ENCODE measurements at places on chromosomes 2 and 18.

- DNase-seq, result no peak
These were observed 1048.8 kb downstream of the DPP10 start for GRCh38 chr2:115491186-115491793.

DNA sequence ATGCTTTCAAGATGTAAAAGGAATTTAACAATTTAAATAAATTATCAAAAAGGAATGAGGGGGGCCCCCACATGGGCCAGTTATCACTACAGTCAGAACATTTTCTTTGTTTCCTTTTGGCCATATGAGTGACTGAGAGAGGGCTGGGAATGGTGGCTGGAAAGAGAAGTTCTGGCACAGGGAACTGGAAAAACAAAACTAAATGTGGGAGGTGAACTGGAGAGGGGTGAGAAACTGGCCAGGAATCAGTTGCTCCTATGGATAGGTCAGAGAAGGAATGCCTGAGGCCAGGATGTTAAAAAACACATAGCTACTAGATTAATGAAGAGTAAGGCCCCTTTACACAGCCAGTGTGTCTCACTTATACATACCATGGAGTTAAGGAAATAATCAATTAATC is 121.0 kb downstream of the RBMS1 start:
- DNase-seq, result no peak

GRCh38 chr2:18891600-18892345 is 302.4 kb upstream of the NT5C1B start:
- DNase-seq, result no peak

DNA sequence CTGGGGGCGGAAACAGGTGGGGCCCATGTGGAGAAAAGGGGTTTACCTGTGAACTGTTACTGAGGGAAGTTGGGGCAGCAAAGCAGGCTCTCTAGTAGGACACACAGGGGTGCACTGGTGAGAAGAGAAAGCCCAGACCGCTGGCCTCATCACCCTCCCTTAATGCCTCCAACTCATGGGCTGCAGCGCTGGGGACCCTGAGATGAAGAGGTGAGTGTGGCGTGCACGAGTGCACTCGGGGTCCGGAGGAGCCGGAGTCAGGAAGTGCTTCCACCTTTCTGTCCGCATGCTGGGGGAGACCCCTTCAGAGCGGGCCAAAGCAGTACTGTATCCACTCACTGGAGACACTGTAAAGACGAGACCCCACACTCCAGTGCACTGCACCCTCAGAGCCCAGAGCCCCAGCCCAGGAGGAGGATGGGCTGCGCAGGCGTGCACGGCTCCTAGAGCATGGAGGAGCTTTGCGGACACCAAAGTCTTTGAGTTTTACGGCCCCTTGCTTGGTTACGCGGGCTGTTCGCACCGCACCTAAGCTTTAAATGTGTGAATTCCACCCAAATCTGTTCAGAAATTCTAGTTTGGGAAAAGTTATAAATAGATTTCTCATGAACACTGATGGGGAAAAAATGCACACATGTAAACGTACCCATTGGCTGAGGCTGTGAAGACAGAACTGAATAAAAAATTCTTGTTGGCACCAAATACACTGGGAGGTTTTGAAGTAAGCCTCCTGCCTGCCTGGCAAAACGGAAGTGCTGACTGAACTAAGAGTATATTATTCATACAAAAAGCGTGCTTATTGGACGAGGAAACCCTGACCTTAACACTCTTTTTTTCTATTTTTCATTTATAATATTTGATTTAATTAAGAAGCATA is 45.4 kb upstream of the PPP4R1 start:
- no peak for DNase-seq

- no peak for DNase-seq
These were observed 331.9 kb downstream of the NUP35 start for GRCh38 chr2:183456177-183456576.

- DNase-seq, result no peak
These were observed 97.2 kb downstream of the CAPN13 start for GRCh38 chr2:30710016-30710415.

GRCh38 chr18:62425465-62426190 is 97.2 kb upstream of the ZCCHC2 start:
- peak; percentile 68 for DNase-seq

GRCh38 chr18:27366151-27366550 is 181.0 kb upstream of the CHST9 start:
- no peak for DNase-seq

DNA sequence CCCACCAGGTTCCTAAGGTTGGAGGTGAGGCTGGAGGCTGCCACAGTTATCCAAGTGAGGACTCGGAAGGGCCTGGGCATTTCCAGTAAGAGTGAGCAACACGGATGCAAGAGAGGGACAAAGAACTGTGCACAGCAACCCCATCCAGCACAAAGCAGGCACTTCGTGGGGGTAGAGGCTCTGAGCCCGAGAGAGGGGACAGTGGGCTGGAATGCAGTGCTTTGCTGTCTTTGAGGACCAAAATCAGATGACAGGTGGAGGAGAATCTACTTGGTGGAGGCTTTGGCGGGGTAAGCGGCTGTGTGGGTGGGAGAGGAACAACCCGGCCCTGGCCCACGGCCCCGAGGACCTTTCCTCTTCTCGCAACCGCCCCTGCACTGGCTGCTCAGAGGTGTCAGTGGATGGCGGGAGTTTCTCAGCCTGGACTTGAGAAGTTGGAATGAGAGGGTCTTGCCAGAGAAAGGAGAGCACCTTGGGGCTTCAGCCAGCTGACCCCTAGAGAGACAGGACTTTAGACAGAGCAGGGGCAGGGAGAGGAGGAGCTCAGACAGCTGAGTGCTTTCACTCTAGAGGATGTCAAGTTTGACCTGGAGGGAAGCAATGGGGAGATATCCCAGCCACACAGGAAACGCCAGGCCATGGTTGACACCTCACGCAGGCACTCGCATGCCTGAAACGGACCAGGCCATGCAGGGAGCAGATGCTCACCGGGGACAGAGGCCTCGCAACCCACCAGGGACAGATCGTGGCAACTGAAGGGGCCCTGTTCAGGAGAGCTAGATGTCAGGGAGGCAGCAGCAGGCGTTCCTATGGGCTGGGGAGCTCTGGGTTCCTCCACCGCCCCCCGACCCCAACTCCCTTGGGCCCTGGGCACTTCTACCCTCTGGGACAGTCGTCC is 11.6 kb downstream of the RAMP1 start:
- no peak for DNase-seq

- DNase-seq, result no peak
These were observed 218.6 kb downstream of the KLHL29 start for GRCh38 chr2:23603581-23603980.

DNA sequence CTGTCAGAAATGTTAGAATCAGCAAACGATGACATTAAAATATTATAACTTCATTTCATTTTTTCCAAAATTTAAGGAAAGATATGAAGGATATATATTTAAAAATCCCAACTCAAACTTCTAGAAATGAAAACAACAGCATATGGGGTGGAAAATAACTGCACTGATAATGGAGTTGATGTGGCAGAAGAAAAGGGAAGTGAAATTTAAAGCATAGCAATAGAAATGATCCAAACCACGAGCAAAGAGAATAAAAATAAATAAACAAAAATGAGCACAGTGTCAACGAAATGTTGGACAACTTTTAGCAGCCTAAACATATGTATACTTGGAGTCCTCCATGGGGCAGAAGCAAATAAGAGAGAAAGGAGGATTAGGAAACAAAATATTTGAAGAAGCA is 280.2 kb downstream of the KCNJ3 start:
- no peak for DNase-seq

- DNase-seq, result no peak
These were observed 17.3 kb downstream of the OTOF start for GRCh38 chr2:26460613-26461031.

- DNase-seq, result no peak
These were observed 90.7 kb upstream of the GCFC2 start for GRCh38 chr2:75801234-75801982.

- DNase-seq, result no peak
These were observed 22.2 kb downstream of the ATAD2B start for GRCh38 chr2:23904692-23905091.

GRCh38 chr2:32553829-32554432 is 73.9 kb upstream of the TTC27 start:
- DNase-seq, result no peak

- DNase-seq, result no peak
These were observed 228.2 kb downstream of the DOK6 start for GRCh38 chr18:69628774-69629359.

DNA sequence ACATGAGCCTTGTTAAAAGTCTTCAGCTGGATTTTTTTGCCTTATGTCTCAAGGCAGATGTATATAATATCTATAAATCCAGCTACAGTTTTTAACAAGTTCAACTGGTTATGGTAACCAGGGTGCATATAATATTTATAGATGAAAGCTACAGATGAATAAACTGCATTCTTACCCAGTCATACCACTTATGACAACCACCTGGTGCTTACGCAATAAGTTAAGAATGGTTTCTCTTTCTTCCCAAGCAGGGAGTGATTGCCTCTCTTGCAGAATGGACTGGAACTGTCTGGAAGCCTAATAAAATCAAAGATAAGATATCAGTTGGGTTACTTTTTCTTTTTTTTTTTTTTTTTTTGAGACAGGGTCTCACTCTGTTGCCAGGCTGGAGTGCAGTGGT is 19.6 kb downstream of the DHX57 start:
- DNase-seq, result no peak

DNA sequence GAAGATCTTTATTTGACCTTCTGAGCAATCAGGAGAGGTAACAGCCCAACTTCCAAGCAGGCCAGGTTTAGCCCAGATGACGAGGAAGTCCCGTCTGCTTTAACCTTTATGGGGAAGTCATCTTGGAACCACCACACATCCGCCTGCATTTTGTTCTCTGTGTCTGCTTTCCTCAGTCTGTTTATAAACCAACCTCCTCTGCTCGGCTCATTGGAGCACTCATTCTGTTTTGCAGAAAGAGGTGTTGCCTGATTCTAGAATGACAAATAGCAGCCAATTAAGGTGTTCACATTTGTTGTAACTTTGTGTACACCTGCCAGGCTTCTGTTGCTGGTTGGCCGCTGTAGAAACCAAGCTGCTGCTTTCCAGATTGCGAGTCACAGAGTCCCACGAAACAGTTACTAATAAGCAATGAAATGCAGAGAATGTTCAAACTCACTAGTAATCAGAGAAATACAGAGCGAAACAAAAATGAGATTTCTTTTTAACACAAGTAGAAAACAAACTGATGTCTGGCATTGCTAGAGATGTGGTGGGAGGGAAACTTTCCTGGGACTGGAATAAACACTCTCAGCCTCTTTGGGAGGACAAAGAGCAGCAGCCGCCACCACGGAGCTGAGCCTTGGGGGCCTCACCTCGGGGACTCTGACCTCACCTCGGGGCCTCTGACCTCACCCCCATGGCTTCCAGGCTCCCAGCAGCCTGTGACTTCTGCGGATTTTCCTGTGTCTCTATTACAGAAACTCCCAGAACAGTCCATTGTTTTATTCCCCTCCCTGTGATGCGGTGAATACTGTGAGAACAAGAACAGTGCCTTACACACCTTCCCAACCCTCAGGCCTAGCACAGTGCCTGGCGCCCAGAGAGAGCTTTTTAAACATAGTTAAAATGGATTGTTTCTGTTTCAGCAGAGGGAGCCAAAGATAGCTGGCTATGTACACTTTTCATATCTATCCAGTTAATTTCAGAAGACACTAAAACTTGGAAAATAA is 64.0 kb downstream of the MBP start:
- DNase-seq, result peak; percentile 41

GRCh38 chr2:6872394-6872793 is 5.2 kb upstream of the RSAD2 start:
- no peak for DNase-seq

DNA sequence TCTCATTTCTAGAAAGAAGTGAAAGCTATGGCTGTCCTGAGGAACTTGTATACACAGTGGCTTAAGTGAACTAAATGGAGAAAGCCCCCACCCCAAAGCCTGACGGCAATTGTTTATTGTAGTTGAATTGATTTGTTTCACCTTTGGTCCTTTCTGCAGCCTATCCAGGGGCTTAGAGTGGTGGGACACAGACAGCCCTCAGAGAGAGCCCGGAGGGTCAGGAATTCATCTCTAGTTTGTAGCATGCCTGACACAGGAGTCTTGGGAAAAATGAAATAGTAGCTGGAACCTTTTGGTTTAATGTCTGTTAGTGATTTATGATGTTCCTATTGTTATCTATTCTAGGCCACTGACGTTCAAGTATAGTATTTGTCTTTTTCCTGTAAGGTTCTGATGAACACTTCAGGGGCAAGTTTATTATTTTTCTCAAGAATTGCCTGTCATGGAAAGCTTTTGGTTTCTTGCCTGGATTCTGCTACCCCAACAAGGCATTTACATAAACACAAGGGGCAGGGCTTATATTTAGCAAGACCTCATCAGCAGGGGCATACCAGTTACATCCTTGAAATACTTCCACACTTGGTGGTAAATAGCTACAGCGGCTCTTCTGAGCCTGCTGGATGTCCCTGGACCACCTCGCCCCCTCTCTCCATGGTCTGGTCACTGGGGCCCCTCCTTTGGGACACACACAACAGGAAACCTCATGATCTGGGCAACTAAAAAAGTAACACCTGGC is 44.4 kb downstream of the KCNE4 start:
- DNase-seq, result no peak

DNA sequence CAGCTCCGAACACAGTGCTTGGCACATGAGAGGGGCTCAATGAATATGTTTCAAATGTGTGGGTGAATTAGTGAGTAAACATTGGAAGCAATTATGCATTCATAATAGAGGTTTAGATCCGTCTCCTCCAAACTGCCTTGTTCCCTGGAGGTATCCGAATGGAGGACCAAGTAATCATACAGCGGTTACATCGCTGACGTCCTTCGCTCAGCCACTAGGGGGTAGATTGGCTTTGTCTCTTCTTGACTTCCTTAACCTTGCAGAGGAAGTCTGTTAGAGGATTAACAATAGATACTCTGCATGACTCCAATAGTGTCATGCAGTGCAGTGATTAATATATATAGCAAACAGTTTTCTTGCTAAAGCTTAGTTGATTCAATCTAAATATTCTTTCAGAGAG is 517.0 kb downstream of the PTPRM start:
- DNase-seq, result no peak
